ENCODE measurements at places on chromosomes 3 and 15. TPM values are rescaled to one million over a fixed set of nuclear protein-coding genes. Genes with fewer than 3 reads are reported as not detected.

The SLC28A1 gene
- not detected for total RNA-seq

DNA sequence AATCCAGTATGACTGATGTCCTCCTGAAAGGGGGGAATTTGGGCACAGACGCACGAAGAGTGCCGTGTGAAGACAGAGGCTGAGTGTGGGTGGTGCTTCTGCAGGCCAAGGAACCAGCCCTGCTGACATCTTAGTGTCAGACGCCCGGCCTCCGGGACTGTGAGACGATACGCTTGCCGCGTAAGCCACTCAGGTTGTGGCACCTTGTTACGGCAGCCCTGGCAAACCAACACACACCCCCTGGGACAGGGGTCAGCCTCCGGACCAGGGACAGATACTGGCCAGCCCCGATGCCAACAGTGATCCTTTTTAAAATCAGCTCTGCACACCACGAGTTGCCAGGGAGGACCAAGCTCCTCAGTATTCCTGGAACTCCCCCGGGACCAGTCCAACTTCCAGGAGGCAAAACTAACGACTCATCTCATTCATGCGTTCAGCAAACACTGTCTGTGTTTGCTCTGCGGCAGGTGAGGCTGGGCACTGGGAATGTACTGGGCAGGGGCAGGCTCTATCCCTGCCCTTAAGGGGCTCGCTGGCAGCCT, 21.2 kb upstream of the PIGZ start:
- DNase-seq: no peak

- no peak for DNase-seq
These were observed 58.3 kb downstream of the GADL1 start for GRCh38 chr3:30836141-30836540.

The SPATA12 gene
- not detected for total RNA-seq

DNA sequence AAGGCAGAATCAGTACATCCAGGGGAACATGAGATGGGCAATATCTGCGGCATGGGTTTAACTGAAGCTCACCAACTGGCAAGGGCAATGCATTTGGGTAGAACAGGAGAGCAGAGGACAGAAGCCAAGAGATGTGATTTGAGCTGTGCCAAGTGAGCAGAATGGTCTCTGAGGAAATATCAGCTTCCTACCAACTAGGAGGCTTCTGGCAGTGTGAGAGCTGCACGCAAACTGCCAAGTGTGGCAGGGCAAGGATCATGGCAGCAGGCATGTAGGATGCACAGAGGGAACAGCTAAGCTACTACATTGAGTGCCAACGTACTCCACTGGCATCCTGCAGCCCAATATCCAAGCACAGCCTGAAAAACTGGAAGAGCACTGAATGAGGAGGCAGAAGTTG, 1036.5 kb downstream of the TUSC7 start:
- DNase-seq: no peak

GRCh38 chr15:97678656-97679055, 281.8 kb upstream of the ARRDC4 start:
- peak; percentile 78 for DNase-seq

- no peak for DNase-seq
These were observed 348.4 kb upstream of the PLSCR5 start for GRCh38 chr3:146953511-146953981.

- no peak for DNase-seq
These were observed 1121.4 kb upstream of the ALCAM start for GRCh38 chr3:104245261-104245660.

GRCh38 chr15:42070976-42071350, 23.4 kb downstream of the PLA2G4D start:
- DNase-seq: no peak

GRCh38 chr15:92277776-92278175, 115.9 kb upstream of the ST8SIA2 start:
- DNase-seq: no peak

DNA sequence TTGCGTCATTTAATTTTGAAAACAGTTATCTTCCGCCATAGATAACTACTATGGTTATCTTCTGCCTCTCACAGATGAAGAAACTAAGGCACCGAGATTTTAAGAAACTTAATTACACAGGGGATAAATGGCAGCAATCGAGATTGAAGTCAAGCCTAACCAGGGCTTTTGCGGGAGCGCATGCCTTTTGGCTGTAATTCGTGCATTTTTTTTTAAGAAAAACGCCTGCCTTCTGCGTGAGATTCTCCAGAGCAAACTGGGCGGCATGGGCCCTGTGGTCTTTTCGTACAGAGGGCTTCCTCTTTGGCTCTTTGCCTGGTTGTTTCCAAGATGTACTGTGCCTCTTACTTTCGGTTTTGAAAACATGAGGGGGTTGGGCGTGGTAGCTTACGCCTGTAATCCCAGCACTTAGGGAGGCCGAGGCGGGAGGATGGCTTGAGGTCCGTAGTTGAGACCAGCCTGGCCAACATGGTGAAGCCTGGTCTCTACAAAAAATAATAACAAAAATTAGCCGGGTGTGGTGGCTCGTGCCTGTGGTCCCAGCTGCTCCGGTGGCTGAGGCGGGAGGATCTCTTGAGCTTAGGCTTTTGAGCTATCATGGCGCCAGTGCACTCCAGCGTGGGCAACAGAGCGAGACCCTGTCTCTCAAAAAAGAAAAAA, 1.2 kb downstream of the B2M start:
- DNase-seq: peak; percentile 94

- peak; percentile 69 for DNase-seq
These were observed 61.0 kb downstream of the IQSEC1 start for GRCh38 chr3:13012221-13012691.

- DNase-seq: no peak
These were observed 36.4 kb downstream of the TAMM41 start for GRCh38 chr3:11810276-11810675.

GRCh38 chr3:152364237-152364636, 95.5 kb downstream of the MBNL1 start:
- DNase-seq: no peak

DNA sequence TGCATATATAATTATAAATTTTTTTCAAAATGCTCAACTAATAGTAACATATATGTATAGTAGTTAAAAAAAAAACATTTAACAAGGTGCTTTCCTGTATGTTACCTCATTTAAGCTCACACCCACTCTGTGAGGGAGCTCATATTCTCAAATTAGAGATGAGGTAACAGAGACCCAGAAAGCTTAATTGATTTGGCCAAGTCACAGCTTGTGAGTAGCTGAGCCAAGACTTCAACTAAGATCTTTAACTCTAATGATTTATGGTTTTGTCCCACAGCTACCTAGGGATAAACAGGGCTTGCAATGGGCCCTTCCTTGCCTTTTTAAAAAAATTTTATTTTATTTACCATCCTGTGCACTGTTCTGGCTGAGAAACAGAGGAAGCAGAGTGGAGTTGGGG, 230.0 kb upstream of the GOLIM4 start:
- DNase-seq: no peak

The PIF1 gene
- total RNA-seq: 10.4 TPM

Data from mucosa of descending colon (tissue), 3 donors.